Right hindlimb (tissue), 1 donor: ENCODE measurements at places on chromosomes 7 and 10.
A peak's percentile ranks its signal among the peaks of the same experiment; 100 is the strongest.

DNA sequence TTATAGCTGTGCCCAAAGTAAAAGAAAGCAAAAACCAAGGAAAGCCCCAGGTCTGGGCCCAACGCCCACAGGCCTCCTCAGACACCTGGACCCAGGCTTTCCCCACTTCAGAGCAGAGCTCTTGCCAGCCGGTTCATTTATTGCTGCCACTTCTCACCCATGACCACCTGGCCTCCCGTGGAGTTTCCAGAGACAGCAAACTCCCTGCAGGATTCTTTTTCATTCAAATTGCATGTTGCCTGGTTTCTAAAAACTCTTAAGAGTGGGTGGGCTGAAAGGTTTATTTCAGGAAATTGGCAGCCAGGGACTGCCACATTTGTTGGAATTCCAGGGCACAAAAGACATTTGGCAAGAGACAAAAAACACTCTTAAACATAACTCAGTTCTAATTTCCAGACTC is 4.7 kb downstream of the VOPP1 start:
- DNase-seq: no peak

- DNase-seq: no peak
Measured at GRCh38 chr10:58996063-58996462, 180.4 kb upstream of the PHYHIPL start.

DNA sequence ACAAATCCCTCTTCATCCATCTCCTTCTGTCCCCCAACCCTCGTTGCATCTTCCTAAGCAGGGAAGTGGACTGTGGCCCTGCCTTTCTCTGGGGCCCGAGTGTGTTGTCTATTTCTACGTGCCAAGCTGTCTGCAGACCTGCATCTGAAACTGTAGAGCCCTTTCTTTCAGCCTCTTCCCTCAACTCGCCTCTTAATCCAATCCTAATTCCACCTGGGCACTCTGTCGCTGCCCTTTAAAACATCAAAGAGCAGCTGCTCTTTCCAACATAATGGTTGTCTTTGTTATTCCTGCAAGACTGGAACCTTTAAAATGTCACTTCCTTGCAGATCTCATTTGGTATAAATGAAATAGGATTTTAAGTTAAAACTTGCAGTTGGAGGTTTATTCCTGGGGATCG is 21.5 kb upstream of the ADAM12 start:
- DNase-seq: no peak

DNA sequence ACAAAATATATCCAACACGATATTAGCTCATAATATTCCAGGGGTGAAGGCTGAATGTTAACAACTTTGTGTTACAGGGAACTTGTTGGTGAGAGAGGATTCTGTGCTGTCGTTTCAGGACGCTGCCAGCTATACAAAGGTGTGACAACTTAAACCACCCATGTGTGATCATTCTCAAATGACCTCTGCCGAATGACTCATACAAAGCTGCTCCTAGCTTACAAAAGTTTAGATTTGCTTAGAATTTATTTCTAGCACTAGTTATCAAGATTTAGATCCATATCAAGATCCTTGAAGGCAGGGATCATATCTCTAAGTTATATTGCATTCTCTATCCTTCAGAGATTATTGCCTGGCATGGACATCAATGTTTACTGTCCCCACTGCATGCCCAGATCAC is 65.3 kb downstream of the COBL start:
- DNase-seq: no peak

DNA sequence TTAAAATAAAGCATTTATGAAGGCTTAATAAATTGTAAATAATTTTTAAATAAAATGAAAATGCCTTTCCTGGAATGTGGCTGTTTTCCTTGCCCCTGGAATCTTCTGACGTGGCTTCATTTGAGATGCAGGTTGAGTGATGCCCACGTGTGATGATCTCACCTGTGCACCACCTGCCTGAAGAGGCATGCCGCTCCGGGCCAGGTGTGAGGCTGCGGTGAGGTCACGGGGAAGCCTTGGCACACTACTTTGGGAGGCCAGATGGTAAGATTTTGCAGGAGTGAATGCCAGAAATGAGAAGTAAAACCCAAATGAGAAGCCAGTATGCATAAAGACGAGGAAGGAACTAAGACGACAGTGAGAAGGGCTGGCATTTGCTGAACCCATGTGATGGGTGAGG is 36.2 kb downstream of the GOT1 start:
- DNase-seq: no peak

DNA sequence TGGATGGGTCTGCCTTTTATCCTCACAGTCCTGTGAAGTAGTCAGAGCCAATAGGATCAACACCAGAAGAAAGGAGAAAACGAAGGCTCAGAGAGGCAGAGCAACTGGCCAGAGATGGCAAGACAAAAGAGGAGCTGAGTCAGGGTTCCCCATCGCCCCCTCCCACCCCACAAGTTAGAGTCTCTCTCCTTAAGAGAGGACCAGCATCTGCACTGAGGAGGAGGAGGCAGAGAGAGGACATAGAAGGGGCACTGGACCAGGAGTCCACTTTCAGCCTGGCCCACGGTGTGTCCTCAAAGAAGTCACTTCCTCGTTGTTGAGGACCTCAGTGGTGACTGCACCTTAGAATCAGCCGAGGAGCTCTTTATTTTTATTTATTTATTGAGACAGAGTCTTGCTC is 11.6 kb downstream of the SPOCK2 start:
- no peak for DNase-seq

DNA sequence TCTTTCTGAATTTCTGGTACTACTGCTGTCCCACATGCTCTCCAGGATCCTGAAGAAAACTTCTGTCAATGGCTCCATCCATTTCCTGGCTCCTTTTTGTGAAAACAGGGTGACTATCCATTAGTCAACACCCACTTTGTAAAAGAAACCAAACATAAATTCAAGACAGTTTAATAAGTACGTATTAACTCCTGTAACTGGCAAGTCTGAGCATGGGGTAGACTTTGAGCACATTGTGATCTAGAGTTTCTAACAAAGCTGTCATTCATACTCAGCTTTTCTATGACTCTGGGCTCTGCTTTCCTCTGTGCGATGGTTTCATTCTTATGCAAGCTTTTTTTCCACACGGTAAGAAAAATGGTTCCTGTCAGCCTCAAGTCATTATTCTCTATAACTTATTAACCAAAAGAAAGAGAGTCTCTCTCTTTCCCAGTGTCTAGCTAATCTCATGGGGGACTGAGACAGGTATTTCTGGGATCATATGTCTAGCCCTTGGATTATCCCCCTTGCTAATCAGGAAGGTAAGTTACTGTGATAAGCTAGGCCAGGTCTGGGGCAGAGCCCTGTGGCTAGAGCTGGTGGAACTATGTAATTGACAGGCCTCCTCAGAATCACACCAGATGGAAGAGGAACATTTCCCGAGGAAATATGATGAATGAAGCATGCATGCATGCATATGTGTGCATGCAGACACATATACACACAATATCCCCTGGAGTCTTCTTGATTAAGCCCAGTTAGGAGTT is 98.5 kb downstream of the GNAI1 start:
- no peak for DNase-seq

- no peak for DNase-seq
Measured at GRCh38 chr7:36490419-36490830, 100.8 kb downstream of the ANLN start.

DNA sequence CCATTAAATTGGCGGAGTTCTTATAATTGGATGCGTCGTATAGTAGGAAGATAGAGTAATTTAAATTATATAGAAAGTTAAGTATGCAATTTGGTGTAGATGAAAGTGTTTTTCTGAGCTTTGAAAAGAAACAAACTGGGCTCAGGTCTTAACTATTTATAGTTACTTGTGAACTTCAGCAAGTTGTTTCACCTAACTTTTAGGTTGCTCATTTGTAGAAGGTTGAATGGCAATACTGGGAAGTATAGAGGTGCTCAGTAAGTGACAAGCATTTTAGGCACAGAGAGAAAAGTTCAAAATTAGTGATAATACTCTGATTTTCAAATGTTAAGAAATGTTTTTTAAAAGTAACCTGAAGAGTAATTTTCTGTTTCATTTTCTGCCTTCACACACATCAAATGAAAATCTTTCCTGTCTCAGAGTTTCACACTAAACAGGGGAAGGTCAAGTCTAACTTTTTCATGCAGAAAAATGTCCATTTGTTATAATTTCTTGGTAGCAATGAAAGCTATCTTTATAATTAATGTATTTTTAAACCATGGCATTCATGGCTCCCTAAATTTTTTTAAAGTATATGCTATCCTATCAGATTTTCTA is 146.5 kb downstream of the PHF14 start:
- no peak for DNase-seq

- no peak for DNase-seq
Measured at GRCh38 chr10:14086596-14086995, 244.1 kb downstream of the FRMD4A start.

DNA sequence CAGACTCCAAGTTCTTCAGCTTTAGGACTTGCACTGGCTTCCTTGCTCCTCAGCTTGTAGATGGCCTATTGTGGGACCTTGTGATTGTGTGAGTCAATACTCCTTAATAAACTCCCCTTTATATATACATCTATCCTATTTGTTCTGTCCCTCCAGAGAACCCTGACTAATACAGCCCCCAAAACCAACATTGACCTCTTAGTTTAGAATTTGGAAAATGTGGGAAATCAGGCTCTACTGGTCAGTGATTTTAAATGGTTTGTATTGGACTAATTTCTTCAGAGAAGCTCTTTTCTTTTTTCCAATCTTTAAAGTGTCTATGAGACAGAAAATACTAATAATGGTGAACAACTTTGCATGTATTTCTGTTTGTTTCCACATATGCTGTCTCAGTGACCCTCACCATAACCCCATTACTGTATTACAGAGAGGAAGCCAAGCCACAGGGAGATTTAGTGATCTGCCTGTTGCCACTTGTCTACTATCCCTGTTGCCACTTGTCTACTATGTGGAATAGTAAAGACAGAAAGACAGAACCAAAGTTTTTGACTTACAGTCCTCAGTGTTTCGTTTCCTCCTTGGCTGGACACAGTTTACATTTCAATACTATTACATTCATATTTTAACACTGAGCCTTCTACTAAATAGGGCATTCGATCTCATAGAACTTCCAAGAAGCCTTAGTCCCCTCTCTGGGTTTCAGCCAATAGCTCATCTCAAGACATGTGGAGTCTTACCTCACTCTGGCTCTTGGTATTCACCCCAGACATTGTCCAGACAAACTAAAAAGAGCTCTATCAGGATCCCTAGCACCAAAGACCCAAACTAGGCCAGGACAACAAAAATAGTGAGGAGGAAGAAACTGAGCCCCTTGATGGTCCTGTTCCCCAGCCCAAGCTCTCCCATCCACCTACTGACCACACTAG is 121.0 kb downstream of the AKR1D1 start:
- no peak for DNase-seq

GRCh38 chr10:42992957-42993390 is 83.9 kb upstream of the RET start:
- DNase-seq: no peak

- DNase-seq: peak; percentile 15
Measured at GRCh38 chr10:48444861-48445841, 138.7 kb downstream of the MAPK8 start.

- peak; percentile 88 for DNase-seq
Measured at GRCh38 chr10:43396928-43397624, 11.9 kb downstream of the HNRNPF start.
